ENCODE measurements at places on chromosomes 2 and 18.

DNA sequence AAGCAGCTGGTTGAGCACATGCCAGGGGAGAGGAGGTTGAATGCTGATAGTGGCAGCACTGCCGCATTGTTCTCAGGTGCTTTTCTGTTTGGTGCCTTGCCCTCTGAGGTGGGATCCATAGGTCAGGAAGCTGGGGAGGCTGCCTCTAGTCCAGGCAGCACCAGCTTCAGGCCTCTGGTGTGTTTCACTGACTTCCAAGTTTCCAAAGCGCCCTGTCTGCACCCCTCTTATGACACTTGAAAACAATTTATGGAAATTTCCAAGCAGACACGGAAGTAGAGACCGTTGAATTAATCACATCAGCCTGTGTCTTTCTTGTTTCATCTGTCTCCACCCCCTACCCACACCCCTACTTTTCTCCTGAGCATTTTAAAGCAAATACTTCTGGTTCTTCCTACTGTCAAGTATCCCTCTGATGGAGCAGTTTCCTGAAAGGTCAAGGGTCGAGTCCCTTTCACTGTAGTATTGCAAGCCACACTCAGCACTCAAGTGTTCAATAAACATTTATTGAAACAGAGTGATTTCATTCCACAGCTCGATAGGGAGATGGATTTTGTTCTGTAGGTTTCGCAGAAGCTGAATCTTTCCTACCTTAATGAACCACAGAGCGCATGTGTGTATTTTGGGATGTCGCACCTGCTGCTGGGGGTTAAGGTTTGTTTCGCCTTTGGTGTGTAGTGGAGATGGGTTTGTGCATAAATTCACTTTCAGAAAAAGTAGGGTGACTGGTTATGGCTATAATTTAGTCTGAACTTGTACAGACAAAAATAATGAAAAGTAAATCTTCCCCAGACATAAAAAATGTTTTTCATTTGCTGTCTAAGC lies 21.4 kb downstream of the DGKD start:
- no peak for DNase-seq

- no peak for DNase-seq
These were observed 8.2 kb downstream of the TWIST2 start for GRCh38 chr2:238855891-238856580.

DNA sequence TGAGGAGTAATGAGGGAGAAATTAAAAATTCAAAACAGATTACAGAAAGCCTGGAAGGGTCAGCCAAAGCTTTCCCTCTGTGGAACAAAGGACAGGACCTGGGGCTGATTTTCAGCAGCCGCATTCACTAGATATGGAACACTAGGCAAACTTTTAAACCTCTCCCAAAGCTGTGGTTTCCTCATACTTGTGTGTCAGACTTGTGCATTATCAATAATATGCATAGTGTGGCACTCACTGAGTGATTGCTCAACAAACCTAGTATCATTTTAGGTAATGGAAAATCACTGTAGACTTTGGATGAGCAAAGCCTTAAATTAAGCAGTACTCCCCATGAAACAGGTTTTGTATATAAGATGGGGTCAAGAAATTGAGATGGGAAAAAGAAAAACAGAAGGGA lies 26.3 kb upstream of the IKZF2 start:
- no peak for DNase-seq

GRCh38 chr2:42743659-42743990 lies 20.3 kb downstream of the OXER1 start:
- DNase-seq, result no peak

GRCh38 chr18:12452784-12453183 lies 45.1 kb downstream of the PRELID3A start:
- DNase-seq, result no peak

DNA sequence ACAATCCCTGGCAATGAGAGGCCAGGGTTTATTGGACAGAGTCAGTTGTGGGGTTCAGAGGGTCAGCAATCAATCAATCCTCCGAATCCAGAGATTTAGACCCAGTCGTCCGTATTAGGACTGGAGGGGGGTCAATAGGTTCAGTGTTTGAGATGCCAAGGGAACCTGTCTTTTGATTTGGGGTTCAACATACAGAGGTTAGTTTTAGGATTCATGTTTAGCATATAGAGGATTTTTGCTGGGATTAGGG lies 292 bp downstream of the GMPPA start:
- no peak for DNase-seq

DNA sequence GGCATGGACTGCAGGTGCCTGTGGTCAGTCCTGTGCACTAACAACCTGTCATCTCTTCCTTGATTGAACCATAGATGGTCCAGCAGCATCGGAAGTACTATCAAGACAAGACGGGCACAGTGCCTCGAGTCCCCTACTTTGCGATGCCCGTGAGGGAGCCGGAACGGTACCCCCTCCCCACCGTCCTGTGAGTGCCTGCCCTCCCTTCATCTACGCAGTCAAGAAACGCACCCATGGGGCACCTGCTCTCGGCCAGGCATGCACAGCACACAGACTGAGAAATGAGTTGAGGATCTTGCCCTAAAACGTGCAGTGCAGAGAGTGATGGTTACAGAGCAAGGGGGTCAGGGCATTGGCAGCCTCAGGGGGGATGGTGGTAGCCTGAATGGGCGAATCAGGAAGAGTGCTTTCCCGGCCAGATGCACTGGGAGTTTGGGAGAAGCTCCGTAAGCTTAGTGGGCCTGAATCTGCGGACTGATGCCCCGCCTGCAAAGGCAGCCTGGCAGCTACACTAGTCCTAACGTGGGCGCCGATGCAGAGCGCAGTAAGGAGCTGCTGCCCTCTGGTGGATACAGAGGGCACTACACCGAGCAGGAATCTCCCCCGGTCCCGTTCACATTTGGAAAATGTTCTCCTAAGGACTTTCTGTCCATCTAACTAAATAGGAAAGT lies 63.6 kb downstream of the CIB4 start:
- DNase-seq, result no peak

GRCh38 chr2:240556553-240557100 lies 1.2 kb downstream of the ANKMY1 start:
- DNase-seq, result no peak

DNA sequence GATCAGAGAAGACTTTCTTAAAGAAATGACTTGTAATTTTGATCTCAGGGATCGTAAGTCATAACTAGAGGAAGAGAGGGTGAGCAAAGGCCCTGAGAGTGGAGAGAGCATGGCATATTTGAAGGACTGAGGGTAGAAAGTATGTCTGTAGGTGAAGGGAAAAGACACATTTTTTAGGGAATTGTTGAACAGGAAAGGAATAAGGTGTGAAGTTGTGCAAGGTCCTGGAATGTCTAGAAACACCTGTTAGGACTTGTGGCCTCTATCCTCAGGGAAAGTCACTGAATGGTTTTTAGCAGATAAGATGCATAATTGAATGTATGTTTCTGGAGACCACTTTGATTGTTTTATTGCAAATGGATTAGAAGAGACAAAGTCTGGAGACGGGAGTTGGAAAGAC lies 62.5 kb upstream of the ACTR3 start:
- DNase-seq, result no peak

DNA sequence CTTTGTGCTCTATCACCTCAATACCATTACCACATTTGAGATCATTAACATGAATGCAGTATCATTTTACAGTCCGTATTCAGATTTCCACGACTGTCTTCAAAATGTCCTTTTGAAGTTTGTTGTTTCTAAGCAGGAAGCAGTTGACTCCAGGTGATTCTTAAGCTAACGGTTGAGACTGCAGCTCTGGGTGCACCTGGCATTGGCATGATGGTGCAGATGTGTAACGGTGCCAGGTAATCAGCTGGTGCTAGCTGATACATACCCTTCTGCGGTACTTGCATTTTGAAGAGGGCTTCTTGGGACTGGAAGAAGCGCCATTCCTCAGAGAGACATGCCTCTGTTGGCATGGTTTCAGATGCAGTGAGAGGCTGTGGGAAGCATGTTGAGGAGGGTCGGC lies 19.5 kb downstream of the SIGLEC15 start:
- DNase-seq, result no peak

DNA sequence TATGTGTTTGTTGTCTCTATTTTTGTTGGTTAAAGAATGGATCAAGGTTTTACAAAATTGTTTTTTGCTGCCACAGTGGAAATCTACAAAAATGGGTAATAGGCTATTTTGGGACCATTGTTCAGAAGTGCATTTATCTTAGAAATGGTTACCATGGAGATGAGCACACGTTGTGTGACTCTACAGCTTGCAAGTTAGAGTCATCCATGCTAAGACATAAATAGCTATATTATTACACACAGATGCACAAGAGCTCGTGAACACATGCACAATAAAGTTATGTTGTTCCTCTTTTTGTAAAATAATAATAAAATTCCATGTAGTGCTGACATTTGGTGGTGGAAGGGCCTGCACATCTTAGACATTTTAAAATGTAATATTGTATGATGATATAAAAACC lies 15.5 kb upstream of the DUSP19 start:
- DNase-seq, result no peak

DNA sequence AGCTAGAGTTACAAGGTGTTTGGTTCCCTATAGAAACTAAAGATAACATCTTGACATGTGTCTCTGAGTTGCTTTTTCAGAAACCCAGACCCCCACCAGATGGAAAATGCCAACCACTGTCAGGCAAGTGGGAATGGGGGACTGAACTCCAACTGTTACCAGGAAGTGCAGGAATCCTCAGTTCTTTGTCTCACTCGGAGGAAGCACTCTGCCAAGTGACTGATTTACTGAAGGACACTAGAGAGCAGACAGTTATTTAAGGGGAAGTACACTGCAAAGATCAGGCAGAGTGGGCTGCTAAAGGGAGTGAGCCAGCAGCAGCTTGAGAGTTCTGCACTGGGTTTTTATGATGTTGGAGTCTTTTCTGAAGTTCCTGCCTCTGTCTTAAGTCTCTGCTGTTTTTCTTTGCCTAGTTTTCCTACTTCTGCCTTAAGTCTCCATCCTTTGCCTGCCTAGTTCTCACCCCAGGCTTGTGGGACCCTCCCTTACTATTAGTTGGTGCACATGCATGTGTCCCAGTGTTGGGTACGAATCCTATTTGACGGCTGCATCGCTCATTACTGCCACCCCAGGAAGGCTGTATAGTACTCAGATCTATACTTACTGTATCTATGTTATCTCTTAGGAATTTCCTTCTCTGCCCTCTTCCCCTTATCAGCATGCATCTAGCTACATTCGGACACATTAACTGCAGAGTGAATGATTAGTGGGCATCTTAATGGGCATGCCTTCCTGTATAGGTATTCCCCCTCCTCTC lies 97.1 kb downstream of the TEX51 start:
- DNase-seq, result no peak

- no peak for DNase-seq
These were observed 27.4 kb downstream of the SERTAD2 start for GRCh38 chr2:64626146-64626809.
